Mesothelial cell of epicardium (in vitro differentiated cells): ENCODE measurements at places on chromosomes 13 and 19.

- no peak for DNase-seq
Observed at GRCh38 chr13:74706801-74707200, 572.6 kb upstream of the KLF12 start.

- no peak for DNase-seq
Observed at GRCh38 chr13:87208636-87209035, 462.5 kb upstream of the SLITRK5 start.

DNA sequence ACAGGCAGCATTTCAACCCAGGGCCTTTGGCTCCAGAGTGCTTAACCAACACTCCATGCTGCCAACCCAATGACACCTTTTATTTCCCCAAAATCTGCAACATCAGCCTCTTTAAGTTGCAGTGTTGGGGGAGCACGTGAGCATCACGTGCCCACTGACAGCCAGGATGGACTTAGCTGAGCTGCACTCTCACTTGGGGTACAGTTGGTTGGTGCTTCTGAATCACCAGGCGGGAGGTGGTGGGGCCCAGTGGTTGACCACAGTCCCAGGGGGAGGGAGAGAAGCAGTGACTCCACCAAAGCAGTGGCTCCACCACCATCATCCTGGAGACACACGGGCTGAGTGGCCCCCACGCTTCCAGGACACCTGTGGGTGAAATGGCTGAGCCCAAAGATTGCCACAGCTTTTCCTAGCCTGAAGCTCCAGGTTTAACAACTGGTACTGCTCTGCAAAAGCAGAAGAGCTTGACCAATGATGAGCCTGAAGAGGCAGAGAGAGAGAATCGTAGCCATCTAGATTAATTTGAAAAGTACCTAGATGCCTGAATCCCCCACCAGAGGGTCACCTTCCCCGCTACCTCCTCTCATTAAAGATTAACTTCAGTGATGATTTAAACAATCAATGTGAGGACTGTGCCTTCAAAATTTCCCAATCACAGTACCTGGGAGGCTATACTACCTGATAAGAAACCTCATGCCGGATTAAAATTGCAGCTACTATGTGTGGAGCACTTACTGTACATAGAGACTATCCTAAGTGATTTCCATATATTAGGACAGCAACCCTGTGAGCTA is 193.8 kb downstream of the FOXO1 start:
- DNase-seq = no peak

- no peak for DNase-seq
Observed at GRCh38 chr19:55227241-55228014, 1.1 kb downstream of the TMEM86B start.

- no peak for DNase-seq
Observed at GRCh38 chr13:95185851-95186250, 115.4 kb downstream of the ABCC4 start.

DNA sequence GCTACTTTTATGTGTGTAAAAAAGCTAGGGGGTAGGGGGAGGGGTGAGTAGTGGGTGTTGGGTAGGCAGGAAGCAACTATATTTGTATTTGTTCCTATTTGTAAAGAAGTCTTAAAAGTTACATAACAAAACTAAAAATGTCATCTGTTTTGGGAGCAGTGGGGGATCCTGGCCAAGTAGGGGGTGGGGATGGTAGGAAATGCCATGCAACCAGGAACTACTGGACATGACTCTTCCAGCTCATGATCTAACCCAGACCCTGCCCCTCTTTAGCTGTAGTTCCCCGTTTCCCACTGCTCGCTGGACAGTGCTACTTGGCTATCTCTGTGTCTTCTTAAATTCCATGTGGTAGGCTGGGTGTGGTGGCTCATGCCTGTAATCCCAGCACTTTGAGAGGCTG is 3.2 kb downstream of the GTF3A start:
- DNase-seq = no peak

DNA sequence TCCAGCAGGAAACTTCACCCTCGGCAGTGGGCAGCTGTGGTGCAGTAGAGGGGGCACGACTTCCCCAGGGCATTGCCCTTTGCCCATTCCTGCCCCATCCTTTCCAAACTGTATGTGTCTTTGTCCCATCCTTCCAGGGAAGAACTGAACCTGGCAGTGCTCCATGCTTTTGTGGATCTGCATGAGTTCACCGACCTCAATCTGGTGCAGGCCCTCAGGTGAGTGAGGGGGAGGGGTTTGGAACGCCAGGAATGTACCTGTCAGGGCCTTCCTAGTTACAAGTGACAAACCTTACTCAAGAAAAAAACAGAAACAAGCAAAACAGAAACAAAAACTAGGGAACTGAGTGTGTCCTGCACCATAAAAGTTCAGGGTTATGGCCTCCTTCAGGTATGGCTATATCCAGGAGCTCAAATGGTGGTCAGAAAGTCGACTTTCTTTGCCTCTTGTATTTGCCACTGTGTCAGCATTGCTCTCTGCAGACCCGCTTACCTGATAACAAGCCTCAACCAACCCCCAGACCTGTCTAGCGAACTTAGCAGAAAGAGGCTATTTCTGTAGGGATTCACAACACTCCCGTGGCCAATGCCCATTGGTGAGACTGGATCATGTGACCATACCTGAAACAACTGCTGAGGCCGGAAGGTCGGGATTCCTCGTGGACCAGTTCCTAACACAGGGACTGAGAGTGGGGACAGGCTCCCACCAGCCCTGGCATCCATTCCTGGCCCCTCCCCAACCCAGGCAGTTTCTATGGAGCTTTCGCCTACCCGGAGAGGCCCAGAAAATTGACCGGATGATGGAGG is 4.2 kb downstream of the CYTH2 start:
- DNase-seq = no peak

DNA sequence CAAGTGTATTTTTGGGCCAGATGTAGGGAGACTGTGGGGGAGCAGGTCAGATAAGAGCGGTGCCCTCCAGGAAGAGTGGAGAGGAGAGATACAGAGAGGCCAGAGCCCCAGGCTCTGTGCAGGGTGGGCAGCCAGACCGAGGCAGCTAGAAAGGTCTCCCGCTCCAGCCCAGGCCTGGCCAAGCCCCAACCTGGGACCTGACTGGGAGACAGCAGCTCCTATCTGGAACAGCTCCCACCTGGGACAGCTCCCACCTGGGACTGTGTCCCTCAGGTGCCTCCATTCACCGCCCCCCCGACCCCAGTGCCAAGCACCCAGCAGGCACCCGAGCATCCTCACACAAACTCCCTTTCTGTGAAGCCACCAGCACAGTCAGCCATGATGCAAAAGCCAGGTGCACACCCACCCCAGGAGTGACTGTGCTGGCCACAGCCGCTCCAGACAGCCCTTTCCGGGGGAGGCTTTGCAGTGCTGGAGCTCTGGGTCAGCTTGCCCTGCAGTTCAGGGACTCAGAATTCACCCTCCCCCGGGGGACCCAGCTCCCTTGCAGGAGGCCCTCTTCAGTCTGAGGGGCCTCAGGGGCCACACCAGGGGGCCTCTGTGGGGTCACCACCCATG is 2.1 kb upstream of the GRTP1 start:
- DNase-seq = no peak

DNA sequence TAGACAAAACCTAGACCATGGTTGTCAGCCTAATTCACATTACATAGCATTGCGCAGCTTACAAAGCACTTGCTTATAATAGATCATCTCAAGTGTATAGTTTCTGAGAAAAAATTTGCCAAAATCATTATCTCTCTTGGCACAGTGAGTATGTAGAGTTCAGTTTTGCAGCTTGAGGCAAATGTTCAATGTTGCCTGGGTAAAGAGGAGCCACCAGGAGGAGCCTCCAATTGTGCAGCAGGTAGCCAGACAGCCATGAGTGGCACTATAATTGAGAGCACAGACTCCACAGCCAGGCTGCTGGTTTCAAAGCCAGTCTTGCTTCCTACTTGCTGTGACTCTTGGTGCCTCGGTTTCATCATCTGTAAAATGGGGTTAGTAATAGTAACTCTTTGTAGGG is 24.0 kb upstream of the OLFM4 start:
- no peak for DNase-seq

DNA sequence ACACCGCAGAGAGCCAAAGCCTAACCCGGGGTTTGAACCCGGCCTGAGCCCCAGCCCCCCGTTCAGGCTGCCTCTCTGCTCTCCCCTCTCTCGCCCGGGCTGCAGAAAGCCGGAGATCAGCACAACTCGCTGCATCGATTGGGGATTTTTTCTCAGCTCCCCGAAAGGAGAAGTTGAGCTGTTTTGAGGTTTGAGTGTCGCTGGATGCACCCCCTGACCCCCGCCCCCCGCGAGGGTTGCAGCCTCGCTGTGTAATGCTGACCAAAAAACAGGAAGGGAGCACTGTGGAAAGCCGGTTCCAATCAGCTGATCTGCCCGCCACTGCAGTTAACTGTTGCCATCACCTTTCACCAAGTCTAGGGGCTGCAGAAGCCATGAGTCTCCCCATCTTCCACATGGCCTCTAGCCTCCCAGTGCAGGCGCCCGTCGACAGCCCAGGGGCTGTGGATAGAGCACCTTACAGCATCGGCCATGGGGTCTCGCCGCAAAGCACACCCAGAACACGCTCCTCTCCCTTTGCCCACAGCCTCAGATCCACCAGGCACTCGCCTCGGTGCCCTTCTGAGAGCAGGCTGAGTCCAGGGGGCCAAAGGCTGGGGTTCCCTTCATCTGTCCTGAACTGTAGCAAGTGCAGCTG is 34.5 kb downstream of the MYO9B start:
- no peak for DNase-seq
